Natural killer cell treated with Interleukin-12 subunit alpha and Interleukin-12 subunit beta and Interleukin-15 and Interleukin-18, amount 100 ng/mL, for 72 hours (primary cell): ENCODE measurements at places on chromosomes 11 and 22.

GRCh38 chr22:31876156-31876920 lies 68.0 kb upstream of the YWHAH start:
- no peak for DNase-seq

DNA sequence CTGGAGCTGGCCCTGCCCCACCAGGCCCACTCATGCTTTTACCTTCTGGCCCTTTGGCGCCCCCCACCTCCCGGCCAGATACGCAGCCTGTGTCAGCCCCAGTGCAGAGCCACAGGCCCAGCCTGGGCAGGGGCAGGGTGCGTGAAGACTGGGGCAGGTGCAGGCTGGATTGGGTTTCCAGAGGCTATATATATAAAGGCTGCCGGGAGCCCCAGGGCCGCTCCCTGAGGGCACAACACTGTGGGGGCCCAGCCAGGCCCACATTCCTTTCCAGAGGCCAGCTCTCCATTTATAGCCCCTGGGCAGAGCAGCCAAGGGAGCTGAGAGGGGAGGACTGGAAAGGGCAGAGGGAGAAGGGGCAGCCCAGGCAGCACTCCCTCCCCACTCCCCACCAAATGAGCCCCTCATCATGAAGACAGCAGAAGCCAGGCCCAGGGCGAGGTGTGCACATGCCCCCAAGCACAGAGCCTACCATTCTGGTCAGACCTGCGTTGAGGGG lies 5.0 kb upstream of the MYOD1 start:
- no peak for DNase-seq

GRCh38 chr11:98136357-98136756 lies 884.4 kb upstream of the CNTN5 start:
- DNase-seq, result no peak

- no peak for DNase-seq
Observed at GRCh38 chr11:68698993-68699392, 14.6 kb downstream of the GAL start.

DNA sequence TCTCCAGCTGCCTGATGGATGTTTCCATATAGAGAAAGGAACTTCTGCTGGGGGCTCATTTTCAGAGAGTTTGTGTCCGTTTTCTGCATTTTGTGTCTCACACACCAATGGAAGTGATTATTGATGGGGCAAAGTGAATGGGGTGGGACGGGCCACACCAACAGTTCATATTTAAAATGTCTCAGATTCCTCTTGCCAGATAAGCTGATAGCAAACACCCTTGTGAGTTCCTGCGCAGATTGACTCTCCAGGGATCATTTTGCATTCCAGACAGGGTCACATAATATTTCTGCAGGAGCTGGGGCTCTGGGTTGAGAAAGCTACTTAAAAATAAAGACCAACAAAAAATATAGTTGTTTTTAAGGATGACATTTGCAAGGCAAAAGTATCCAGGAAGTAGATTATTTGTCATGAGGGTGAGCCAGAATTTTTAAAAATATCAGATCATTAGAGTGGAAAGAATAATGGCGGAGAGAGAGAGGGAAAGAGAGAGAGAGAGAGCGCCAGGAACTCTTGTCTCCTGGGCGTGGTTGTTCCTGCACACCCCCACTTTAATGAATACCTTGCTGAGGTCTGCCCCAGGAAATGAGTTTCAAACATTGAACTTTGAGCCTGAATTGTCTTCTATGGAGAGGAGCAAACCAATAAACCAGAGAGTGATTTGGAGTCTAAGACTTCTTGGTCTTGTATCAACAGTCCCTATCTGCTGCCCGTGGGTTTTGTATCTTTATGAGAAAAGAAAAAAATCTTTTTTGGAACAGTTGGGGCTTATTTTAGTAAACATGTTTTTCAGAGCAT lies 33.3 kb downstream of the MICAL2 start:
- DNase-seq, result no peak

GRCh38 chr22:37156686-37157435 lies 7.1 kb upstream of the IL2RB start:
- no peak for DNase-seq

- no peak for DNase-seq
Observed at GRCh38 chr11:87353771-87354345, 316.1 kb downstream of the TMEM135 start.

DNA sequence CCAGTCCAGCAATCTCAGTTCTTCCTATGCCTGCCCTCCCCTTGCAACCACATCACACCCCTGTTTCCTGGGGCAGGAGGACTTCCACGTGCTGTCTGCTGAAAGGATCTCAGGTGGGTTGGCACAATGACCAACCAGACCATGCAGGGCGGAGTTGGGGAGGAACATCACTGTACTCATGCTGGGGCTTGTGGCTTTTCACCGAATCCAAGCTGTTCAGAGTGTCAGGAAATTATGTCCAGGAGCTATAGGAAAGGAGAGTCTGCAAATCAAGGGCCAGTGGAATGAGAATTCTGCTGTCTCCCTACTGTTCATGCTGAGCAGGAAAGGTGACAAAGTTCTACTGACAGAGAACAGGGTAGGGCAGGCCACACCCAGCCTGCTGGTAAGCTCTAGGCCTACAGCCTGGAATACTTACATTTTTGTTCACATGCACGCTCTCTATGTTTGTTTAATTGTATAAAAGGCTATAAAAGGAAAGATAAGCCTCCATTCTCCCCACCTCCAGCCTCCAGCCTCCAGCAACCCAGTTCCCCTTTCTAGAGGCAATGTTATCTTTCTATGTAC lies 1.7 kb upstream of the PLAAT2 start:
- DNase-seq, result no peak

DNA sequence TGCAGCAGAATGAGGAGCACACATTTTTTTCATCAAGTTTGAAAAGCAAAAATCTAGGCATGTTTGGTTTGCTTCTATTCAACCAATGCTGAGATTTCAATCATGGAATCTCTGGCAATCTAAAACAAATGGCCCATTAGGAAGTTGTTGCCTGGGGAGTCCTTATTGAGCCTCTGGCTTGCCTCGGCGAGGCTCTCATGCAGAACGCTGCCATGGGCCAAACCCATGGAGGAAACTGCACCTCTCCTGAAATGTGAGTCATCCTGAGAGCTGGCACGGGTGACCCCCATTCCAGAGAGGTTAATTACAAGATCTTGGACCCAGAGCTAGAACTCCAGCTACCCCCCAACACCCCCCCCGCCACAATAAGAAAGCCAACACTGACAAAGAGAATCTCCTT lies 80.7 kb downstream of the MN1 start:
- DNase-seq, result no peak

GRCh38 chr11:100639140-100639539 lies 47.9 kb upstream of the ARHGAP42 start:
- no peak for DNase-seq

GRCh38 chr22:37309211-37310074 lies 27.1 kb downstream of the CYTH4 start:
- DNase-seq, result peak; percentile 80

- no peak for DNase-seq
Observed at GRCh38 chr22:34623580-34623979, 442.4 kb upstream of the ISX start.

GRCh38 chr11:84685976-84686375 lies 941.2 kb downstream of the DLG2 start:
- no peak for DNase-seq

GRCh38 chr11:8283465-8284230 lies 20.0 kb upstream of the LMO1 start:
- no peak for DNase-seq

DNA sequence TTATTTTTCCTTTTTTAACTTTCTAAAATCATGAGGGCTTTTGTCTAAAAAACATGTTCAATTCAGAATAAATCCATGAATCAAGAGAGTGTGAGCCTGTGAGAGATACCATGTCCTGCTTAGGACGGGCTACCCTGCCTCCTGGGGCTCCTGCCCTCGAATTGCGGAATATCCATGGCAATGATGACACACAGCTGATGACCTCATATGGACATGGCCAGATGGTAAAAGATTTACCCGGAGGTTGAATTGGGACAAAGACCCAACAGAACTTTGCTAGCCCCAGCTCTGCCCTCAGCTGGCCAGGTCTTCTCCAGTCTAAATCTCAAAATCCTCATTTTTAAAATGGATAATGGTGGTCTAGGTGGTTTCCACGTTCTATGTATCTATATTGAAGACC lies 538.1 kb upstream of the API5 start:
- DNase-seq, result no peak

DNA sequence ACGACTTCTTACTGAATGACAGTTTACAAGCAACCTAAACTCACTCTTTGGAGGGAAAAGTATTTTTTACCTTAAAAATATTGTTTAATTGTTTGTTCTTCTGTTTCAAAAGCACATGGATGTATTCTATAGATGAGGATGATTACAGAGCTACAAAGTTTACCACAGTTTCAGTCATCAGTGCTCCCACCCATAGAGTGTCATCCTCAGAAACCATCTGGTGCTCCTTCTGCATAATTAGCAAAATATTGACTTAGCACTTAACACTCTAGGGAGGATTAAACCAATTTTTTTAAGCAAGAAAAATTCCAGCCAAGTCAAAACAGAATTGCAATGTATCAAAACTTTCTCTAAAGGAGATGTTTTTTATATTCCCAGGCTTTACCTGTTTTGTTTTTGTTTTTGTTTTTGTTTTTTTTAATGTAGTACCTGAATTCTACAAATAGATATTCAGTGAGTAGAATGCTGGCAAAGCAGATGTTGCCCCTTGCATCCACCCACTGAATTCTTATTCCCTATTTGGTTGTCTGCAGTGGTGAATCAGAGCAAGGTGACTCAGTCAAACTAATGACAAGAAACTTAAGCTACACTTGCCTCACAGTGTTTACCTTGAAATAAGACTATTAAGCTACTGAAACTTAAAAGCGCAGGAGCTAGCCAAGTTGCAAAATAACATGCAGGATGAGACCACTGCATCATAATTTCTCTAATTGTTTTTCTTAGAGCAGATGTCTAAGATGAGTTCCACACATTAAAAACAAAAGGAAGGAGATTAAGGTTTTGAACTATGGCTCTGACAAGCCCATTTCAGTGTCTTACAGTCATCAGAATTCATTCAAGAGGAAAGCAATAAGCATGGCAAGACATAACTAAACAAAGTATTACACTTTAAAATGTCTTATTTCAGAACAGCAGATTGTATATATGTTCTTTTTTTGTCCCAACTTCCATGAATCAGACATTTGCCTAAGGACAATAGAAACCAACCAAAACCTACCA lies 155.1 kb upstream of the SOX6 start:
- no peak for DNase-seq

DNA sequence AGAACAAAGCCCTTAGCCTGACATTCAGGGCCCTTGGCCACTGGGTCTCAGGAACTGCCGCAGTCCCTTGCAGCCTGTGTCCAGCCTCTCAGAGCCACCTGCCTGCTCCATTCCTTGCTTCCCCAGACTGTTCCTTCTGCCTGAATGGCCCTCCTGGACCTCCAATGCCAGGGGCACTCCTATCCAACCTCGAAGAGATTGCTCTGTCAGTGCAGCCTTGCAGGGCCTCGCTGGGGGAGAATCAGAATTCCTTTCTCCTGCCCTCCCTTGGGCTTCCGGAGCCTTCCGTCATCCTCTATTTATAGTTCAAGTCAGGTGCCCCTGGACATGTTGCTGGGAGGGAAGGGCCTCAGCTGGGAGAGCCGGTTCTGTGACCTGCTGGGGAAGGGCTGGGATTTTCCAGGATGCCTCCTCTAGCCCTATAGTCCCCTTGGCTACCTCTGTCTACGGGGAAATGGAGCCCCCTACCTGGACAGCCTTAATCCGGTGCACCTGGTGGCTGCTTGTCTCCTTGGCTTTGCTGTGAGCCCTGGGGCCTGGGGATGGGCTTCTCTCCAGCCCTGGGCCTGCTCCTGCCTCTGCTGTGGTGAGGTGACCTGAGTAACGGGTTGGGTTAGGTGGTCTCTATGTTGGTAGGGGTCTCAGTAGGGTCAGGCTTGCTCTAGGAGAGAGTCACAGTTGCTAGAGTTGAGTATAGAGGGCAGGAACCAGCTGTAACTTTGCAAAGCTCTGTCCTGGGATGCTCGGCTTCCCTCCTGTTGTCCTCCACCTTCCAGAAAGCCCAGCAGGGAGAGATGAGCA lies 45.9 kb upstream of the SYT7 start:
- DNase-seq, result no peak

- DNase-seq, result no peak
Observed at GRCh38 chr11:78259777-78260487, 71.2 kb downstream of the USP35 start.

- DNase-seq, result no peak
Observed at GRCh38 chr22:44443641-44444235, 54.3 kb downstream of the RTL6 start.

DNA sequence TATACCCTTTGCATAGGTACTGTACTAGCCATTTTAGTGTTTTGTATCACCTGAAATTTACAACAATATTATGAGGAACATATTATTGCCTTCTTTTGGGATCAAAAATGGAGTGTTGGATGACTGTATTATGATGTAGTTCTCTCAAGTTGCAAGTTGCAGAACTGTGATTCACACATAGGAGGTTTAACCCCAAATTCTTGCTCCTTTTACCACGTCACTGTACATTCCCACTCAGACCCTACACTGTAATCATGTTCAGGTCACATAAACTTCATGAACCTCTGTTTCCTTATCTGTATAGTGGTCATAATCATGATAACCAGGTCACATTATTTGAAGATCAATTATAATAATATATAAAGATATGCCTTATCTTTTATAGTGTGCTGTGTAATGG lies 925.1 kb upstream of the TENM4 start:
- no peak for DNase-seq

GRCh38 chr11:96014217-96014616 lies 90.3 kb upstream of the MTMR2 start:
- no peak for DNase-seq

GRCh38 chr11:124801014-124801413 lies 808 bp upstream of the MSANTD2 start:
- DNase-seq, result no peak

DNA sequence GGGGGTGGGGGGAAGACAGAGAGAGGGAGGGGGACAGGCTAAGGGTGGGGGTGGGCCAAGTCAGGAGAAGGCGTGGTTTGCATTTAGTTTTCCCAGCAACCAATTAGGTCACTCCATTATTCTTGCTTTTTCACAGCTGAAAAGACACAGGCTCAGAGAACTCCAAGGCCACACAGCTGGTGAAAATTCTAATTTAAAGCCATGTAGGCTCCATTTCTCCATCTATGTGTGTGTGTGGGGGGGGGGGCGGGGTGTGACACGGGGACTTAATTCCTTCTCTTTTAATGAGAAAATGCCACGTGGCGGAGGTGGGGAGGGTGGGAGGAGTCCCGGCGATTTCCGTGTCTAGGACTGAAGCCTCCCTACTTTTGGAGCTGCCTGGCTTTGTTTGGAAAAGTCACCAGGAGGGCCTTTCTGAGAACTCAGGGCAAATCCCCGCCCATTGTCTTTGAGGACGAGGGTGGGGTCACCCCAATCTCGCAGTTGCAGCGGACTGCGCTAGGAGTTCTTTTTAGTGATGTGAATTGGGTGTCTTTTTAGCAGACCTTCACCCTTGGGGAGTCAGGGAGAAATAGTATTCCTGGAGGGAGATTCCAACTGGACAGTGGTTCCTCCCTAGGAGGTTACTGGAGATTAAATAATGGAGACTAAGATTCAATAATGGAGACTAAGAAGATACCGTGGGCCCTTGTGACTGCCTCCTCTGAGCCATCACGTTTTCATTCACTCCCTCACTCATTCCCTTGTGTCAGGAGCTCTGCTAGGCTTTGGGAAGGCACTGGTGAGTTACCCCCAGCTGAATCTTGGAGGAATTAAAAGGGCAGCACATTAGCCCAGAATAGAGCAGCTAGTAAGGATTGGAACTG lies 36.4 kb upstream of the PTPRJ start:
- DNase-seq, result no peak
